WTC11 (cell line): ENCODE measurements at places on chromosomes 4 and X.

- DNase-seq = no peak
These were observed 12.8 kb upstream of the TSPAN7 start for GRCh38 chrX:38548508-38548907.

DNA sequence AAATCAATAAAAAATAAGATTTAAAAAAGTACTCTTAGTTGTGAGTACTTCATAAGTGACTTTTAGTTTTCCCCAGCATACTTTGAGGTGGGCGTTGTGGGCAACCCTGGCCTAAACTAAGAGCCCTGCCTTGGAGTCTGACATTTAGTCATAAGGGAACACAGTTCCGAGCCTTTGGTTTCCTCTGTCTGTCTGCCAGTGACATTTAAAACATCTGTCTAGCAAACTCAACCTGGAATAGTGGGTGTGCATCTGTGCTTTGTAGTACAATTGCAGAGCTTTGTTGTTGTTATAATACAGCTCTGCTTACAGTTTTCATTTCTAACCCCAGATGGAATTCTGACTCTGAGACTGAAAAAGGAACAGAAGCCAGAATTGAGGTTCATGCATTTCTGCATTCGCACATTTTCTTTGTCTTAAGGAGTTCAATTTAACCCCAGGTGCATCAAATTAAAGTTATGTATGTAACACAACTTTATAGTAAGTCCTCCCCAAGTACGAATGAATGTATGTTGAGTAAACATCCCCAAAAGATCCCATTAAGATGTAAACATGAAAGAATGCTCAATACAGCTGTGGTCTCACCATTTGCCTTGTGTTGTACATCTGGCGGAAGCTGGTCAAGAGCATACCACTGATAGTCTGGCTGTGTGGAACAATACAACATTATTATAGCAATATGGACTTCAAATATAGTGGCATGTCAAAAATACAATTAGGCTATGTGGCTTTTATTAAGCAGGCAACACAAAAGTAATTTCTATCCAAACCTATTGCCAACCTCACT is 25.9 kb downstream of the TNIP3 start:
- no peak for DNase-seq

GRCh38 chr4:84238247-84239090 is 260.6 kb downstream of the NKX6-1 start:
- DNase-seq = no peak

- no peak for DNase-seq
These were observed 19.4 kb downstream of the SH3TC1 start for GRCh38 chr4:8218371-8219031.

DNA sequence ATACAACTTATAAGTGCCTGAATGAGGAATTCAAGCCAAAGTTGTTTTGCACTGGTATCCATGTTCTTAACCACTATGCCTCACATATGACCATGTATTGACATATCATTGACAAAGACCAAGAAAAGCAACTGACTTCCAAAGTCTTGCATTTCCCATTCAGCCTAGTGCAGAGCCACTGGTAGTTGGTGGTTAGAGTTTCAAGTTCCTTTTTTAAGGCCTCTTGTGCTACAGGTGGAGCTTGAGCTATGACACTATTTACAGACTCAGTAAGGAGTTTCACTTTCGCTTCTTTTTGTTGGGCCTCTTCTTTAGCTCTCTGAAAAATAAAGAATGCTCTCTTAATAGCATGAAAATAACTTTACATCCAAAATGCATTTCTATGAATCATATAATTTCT is 763.0 kb downstream of the DMD start:
- no peak for DNase-seq

- DNase-seq = no peak
These were observed 31.4 kb downstream of the DOK7 start for GRCh38 chr4:3494462-3494871.

DNA sequence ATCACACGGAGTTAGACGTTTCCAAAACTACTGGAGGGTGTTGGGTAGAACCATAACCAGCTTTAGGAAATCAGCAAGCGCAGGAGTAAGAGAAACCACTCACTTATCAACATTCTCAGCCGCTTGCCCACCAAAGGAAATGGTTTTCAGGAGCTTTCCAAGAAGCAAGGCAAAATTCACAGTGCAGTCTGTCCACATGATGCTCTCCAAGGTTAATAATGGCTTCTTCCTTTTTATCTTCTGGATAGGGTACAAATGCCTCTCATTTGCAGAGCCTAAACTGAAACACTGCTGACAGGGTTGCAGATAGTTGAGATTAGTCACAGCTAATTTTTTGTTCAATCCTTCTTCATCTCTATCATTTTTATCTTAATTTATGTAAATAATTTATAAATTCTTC is 705.4 kb downstream of the RAB28 start:
- DNase-seq = no peak

DNA sequence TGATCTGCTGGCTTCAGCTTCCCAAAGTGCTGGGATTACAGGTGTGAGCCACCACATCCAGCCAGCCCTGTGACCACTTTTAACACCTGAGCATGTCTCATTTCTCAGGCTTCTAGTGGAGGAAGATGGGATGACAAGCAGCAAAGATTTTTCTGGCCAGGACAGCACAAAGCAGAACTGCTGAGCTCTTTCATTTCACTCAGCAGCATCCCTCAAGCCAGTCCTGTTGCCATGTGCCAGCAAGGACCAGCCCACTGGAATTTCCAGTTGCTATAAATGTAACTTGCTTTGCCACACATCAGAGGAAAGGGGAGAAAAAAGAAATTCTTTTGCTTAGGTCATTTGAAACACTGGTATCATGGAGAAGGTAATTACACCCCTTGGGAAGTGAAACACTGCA is 75.9 kb downstream of the SLC9A7 start:
- peak; percentile 9 for DNase-seq

DNA sequence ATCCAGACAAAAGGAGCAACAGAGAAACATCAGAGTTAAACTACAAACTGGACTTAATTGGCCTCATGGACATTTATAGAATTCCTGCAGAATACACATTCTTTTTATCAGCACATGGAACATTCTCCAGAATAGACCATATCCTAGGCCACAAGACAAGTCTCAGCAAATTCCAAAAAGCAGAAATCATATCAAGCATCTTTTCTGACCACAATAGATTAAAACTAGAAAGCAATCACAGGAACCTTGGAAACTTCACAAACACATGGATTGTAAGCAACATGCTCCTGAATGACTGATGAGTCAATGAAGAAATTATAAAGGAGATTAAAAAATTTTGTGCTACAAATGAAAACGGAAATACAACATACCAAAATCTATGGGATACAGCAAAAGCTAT is 526.7 kb downstream of the PCDH7 start:
- no peak for DNase-seq

GRCh38 chr4:145898926-145899531 is 39.6 kb downstream of the ZNF827 start:
- no peak for DNase-seq

DNA sequence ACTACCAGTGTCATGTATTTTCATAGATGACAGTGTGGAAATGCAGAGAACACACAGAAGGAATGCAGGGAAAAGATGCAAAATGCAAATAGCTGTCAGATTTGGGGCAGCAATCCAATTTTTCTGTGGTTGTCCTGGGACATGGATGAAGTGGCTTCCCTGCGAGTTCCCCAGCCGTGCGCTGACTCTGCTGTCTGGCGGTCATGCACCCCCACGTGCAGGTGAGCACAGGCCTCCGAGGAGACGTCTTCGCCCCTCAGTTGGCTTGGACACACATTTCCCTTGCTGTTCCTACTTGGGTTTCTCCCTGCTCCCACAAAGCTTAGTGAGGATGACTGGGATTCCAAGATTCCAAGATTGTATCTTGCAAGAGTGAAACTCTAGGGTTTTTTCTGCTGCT is 24.4 kb downstream of the BLOC1S4 start:
- no peak for DNase-seq

- no peak for DNase-seq
These were observed 327 bp downstream of the PNPLA4 start for GRCh38 chrX:7926914-7927258.

DNA sequence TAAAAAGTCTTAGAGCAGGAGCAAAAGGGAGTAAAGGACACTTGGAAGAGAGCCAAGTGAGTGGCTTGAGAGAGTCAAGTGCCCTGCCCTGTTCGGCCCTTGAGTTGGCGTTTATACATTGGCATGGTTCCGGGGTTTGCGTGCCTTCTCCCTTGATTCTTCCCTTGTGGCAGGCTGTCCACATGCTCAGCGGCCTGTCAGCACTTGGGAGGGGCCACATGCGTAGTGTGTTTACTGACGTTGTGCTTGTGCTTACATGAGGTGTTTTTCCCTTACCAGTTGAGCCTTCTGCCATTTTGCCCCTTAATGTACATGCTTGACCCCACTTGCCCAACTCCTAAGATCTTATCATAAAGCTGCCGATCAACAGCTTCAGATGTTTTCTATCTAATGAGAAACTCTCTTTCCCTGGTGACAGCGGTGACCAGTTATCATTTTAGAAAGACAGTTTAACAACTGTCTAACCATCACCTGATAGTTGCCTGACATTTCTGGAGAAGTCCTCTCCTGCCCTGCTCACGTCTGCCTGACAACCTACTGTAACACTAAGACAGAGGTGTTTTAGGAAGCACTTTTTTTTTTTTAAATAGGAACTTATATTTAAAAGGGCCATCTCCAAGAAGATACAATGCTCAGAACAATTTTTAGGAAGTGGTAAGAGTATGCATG is 49.5 kb upstream of the GC start:
- DNase-seq = no peak

- DNase-seq = peak; percentile 56
These were observed 375 bp downstream of the FGFR3 start for GRCh38 chr4:1793496-1793840.

DNA sequence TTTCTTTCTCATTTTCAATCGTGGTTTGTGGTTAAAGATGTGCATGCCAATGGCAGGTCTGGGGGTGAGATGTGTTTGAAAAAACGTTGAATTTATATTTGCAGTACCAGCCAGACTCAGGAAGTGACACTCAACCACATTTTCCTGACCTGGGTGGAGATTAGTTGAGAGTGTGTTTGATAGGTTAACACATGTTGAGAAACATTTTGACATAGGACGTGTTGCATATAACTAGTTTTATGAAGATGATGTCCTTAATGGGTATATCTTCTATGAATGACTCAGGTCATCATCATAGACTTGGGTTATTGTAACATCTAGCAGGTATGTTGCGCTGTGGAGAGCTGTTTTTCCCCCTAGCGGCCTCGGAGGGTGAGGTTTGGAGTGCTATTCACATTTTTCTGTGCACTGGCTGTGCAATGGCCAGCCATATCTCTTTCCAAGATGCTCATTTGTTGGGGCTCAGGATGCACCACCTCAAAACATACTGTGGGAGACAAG is 21.7 kb upstream of the CD38 start:
- DNase-seq = no peak

GRCh38 chrX:9829308-9830267 is 43.4 kb downstream of the SHROOM2 start:
- DNase-seq = no peak

GRCh38 chr4:121272526-121272925 is 108.3 kb downstream of the QRFPR start:
- DNase-seq = no peak

DNA sequence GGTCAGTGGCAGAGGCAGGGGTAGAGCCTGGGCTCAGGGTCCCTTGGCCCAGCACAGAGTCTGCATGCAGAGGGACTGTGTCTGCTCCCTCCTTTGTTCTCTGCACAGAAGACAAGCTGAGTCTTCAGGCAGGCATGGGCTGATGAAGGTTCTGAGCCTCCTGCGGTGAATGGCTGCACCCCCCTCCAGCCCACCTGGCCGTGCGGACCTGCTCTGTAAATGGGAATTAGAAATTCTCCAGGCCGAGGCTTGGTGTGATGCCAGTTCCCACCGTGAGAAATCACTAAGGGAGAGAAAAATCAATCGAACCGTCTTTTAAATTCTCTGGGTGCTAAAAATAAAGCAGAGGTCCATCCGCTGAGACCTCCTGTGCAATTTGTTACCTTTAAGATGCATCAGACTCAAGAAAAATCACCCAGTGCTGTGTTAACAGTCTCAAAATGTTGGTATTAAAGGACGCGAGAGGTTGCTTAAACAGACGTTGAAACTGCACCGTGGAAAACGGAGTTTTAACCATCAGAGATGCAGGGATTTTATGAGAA is 96.0 kb downstream of the WFS1 start:
- no peak for DNase-seq

GRCh38 chr4:89242864-89243732 is 64.5 kb downstream of the GPRIN3 start:
- DNase-seq = no peak
